ENCODE measurements at places on chromosomes 11 and 22. TPM values are rescaled to one million over a fixed set of nuclear protein-coding genes. Genes with fewer than 3 reads are reported as not detected.

LIF gene
- 0.59 TPM for total RNA-seq

CD6 gene
- 0.71 TPM for total RNA-seq

RAG2 gene
- not detected for total RNA-seq

DNA sequence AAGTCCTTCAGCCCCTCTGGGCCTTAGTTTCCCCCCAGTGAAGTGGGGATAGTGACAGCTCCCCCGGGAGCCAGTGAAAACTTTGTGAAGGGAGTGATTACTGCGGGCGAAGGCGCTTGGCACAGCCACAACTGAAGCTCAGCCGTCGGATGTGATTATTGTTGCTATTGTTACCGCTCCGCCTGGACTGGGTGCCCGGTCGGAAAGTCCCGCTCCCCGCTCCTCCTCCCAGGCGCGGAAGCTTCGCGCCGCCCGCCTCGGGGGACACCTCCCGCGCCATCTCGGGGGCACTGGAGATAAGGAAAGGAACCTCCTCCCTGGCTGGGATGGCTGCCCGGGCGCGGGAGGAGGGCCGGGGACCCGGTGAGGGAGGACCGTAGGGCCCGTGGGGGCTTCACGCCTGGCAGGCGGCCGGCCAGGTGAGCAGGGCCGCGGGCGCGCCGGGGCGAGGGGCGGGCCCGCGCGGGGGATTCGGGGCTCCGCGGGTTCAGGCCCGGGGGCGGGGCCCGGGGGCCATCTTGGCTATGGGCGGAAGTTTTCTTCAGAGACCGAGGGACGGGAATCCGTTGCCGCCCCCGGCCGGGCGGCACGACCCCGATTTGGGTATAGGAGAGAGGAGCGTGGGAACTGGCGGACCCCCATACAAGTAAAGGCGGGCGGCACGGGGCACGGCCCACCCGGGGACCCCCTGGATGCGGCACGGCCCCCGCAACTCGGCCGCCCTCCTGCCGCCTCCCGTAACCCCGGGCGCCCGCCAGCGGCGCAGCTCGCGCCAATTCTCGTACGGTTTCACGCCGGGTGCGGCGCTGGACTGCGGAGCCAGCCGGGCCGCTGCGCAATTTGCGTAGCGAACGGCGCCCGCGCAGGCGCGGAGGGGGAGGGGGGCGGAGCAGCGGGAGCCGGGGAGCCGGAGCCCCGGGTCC is at the start of gene GPR137:
TSS of gene GPR137 (plus strand) at position 887 of the 923 bp plus-strand sequence. CDS start 677 bp downstream, outside the sequence.
- peak; percentile 95 for DNase-seq

GRCh38 chr11:91906871-91907624 is 317.6 kb upstream of the FAT3 start:
- DNase-seq = no peak

GRCh38 chr11:65858681-65859087 is 704 bp upstream of the CFL1 start:
- DNase-seq = no peak

DNA sequence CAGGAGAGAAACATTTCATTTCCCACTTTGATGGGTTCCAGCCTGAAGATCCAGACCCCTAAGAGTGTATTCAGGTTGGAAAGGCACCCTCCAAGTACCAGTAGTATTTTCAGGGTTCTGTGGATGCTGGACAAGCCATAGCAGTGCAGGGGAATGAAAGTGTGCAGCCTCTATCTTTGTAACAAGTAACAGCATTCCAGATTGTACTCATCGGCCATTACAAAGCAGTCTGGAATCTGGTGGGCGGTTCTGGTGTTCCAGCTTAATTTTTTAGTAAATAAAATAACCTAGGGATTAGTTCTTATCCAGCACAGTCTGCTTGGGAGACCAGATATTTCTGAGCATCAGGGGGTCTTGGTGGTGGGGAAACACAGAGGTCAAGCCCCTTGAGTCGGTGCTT is 22.6 kb downstream of the APLNR start:
- peak; percentile 40 for DNase-seq

DNA sequence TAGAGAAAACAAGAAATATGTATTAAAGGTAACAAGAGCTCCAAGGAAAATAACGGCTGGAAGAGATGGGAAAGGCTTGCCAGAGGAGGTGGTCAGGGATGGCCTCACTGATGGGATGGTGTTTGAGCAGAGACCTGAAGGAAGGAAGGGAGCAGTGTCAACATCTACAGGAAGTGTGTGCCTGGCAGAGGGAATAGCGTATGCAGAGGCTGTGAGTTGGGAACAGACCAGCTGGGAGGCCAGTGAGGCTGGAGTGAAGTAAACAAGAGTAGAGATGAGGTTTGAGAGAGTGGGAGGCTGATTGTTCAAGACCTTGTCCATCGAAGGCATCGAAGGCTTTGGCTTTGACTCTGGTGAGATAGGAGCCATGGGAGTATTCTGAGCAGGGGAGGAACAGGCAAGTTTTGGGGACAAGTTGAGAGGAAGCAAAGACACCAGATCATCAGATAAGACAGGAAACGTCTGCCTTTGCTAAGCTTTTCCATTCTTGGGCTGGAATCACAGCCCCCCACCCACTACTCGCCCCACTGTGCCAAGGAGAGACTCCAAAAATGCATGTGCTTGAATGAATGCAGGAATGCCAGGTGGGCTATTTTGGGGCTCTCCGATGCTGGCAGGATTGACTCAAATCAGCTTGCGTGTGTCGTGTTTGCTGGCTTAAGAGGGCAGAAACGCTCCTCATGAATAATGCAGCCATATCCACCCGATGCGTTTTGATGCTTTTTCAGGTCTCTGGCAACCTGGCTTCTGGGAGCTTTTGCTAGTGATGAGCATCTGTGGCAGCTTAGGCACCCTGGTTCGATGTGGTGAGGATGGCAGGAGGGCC is 7.2 kb downstream of the SGSM1 start:
- DNase-seq = no peak

- no peak for DNase-seq
Observed at GRCh38 chr11:91459840-91460239, 764.8 kb upstream of the FAT3 start.

All from right cardiac atrium (tissue), 5 donors.